NCI-H2171 treated with DMSO at 0.1 percent for 48 hours (cell line): ENCODE measurements at places on chromosomes 3 and 15.
A peak's percentile ranks its signal among the peaks of the same experiment; 100 is the strongest.

DNA sequence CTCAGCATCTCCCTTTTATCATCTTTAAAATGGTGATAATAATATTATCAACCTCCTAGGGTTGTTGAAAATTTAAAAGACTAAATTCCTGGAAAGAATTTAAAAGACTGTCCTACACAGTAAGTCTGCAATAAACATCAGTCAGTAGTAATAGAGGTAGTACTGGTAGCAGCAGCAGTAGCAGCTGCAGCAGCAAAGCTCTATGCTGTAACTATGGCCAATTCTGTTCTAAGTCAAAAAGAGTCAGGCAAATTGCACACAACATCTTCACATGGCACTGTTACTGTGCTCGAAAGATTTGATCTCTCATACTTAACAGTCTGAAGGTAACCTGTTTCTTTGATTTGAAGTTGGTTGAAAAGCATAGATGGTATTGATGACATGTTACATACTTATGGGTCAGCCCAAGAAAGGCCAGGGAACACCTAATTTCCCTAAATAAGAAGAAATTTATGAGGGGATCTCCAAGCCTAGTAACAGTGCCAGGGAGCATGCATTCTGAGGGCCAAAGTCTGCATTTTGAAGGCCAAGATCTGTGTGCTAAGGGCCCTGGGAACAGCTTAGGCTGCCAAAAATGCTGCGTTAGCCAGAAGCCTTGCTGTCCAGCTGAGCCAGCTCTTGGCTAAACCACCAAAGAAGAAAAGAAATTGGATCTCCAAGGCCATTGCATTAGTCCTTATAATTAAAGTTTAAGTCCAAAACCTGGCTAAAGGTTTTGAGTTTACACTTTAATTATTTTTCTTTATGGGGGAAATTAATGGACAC is 68.2 kb downstream of the SIDT1 start:
- DNase-seq, result no peak

DNA sequence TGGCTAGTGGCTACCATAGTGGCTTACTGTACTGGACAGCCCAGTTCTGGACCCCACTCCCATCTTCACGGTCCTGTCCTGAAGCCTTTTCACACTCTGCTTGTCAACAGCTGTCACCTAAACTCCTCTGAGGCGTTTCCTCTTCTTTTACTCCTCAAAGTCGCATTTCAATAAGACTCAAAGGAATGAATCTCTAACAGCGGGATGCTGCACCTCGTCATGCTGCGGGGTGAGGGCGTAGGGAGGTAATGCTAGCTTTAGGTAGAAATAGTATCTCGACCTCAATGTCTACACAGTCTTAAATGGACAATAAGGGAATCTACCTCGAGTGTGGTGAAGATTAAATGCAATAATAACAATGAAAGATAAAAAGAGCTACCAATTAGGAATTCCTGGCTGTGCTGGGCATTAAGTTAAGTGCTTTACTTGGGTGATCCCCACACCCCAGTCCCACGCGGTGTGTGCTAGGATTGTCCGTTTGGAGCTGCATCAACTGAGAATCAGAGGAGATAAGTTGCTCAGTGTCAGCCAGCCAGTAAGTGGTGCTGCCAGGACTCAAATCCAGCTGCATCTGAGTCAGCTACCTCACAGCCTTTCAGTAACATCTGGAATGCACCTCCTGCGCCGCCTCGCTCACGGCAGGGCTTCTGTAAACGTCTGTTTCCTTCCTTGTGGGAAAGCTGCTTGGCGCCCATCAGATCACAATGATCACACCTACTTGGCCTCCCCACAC is 14.0 kb downstream of the PLA2G4D start:
- no peak for DNase-seq

GRCh38 chr15:82298032-82298431 is 35.4 kb downstream of the SAXO2 start:
- DNase-seq, result no peak

GRCh38 chr3:55487381-55488241 is 505 bp upstream of the WNT5A start:
- peak; percentile 27 for DNase-seq

- no peak for DNase-seq
These were observed 257.2 kb upstream of the NECTIN3 start for GRCh38 chr3:110814170-110815007.

GRCh38 chr3:87145553-87145952 is 81.6 kb upstream of the CHMP2B start:
- no peak for DNase-seq

GRCh38 chr3:46939578-46940445 is 36.7 kb downstream of the CCDC12 start:
- no peak for DNase-seq

DNA sequence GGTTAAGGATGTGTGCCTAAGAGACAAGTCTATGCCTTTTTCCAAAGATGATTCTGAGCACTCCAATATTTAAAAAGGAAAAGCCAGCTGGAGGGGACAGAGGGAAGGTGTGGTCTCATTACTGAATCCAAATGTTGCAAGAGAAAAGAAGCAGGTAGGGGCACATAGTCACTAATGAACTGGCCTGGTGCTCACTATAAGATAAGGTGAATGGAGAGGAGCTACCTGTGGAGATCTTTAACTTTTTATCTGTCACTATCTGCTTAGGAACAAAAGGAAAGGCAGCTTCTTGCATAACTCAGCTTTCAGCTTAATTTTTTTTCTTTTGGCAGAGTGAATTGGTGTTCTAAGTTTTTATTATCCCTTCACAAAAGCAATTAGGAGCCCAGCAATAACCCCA is 69.1 kb downstream of the RPN1 start:
- DNase-seq, result no peak

GRCh38 chr15:69337138-69337537 is 38.4 kb downstream of the PAQR5 start:
- no peak for DNase-seq

DNA sequence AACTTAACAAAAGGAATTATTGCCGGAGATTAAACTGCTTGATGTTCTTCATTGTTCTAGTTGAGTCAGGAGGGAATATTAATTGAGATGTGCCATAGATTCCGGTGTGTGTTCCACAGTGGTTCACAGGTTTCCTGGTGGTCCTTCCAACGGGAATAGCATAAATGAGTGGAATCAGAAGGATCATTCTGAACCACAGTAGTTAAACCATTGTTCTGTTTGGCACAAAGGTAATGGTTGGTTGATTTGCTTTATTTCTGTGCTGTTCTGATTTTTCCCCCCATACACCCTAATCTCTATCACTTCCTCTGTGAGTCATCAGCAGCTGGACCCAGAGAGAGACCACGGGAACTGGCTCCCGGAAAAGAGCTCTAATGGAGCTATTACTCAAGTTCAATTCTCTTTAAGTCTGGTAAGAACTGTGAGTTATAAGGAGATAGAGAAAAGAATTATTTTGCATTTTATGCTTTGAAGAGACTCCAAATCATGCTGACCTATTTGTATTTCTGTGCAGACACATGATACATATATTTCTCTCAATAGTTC is 627.2 kb downstream of the ZIC1 start:
- no peak for DNase-seq

DNA sequence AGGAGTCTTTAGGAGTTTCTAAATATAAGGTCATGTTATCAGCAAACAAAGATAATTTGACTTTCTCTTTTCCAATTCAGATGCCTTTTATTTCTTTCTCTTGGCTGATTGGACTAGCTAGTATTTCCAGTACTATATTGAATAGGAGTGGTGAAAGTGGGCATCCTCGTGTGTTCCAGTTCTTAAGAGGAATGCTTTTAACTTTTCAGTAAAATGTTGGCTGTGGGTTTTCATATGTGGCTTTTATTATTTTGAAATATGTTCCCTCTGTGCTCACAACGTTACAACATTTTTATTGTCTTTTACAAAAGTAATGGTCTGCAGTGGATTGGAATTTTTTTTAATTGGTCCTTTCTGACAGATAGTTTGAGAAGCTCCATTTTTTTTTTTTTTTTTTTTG is 8.2 kb upstream of the ZNF280D start:
- no peak for DNase-seq

- no peak for DNase-seq
These were observed 4.7 kb upstream of the GRAMD2A start for GRCh38 chr15:72202302-72202701.

DNA sequence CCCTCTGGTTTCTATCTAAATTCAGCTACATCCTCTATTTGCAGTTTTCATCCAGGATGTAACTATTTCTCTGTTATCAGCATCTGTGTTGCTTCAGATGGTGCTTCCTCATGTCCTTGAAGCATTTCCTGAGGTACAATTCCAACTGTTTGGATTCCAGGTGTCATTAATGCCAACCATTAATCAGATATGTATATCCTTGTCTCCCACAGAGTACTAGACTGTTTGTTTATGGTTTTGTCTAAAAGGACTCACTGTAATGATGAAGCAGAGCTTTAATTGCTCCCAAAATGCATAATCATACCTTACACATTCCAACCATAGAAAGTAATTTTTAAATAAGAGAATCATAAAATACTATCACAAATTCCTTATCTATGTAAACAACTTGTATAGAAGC is 288.5 kb upstream of the MME start:
- DNase-seq, result no peak

DNA sequence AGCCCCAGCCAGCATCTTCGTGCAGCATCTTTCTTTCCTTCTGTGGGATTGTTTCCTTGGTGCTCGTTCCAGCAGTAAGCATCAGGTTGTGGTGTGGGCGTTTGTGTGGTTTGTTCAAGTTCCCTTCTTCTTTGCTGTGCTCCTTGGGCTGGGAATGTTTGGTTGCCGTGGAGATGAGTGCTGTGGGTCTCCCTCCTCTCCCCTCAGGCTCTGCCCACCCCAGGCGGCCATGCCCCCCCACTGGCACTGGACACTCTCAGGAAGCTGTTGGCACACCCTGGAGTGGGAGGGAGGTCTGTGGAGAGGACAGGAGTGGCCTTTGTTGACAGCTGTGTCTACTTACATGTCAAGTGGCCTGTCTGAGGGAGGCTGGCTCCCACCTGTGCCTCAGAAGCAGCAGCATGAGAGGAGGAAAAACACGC is 46.5 kb upstream of the SACM1L start:
- DNase-seq, result no peak

DNA sequence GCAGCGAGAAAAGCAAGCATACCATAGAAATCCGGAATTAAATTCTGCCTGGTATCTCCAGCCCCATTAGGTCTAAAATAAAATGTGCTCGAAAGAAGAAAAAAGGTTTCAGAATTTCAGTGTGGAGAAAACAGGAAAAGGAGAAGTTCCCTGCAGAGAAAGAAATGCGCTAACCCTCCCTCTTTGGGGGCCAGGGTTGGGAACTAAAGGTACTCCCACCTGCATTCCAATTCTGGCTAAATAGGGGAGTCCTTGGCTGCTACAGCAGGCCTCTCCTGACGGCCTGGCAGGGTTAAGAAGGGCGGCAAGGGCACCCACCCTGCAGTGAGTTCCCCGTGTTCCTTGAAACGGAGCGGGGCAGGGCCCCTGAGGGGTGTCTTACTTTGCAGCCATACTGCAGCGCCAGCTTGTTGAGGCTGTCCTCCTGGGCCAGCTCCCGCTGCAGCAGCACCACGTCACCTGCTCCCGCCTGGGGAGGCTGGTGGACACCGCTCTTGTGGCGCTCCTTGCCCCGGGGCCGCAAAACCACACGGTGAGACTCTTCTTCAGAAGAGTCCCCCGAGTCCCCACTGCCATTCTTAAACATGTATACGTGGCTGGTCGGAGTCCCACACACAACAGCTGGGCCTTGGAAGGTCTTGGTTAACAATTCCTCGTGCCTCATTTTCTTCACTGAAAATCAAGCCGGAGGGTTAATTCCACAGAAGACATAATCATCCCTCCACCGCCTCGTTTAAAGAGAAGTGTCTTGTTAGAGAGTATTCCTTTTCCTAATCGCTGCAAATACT is 1.7 kb downstream of the LYSMD4 start:
- no peak for DNase-seq

GRCh38 chr15:51758645-51759044 is 7.2 kb downstream of the TMOD2 start:
- peak; percentile 92 for DNase-seq

- no peak for DNase-seq
These were observed 105.1 kb upstream of the GALNT15 start for GRCh38 chr3:16069149-16069922.

DNA sequence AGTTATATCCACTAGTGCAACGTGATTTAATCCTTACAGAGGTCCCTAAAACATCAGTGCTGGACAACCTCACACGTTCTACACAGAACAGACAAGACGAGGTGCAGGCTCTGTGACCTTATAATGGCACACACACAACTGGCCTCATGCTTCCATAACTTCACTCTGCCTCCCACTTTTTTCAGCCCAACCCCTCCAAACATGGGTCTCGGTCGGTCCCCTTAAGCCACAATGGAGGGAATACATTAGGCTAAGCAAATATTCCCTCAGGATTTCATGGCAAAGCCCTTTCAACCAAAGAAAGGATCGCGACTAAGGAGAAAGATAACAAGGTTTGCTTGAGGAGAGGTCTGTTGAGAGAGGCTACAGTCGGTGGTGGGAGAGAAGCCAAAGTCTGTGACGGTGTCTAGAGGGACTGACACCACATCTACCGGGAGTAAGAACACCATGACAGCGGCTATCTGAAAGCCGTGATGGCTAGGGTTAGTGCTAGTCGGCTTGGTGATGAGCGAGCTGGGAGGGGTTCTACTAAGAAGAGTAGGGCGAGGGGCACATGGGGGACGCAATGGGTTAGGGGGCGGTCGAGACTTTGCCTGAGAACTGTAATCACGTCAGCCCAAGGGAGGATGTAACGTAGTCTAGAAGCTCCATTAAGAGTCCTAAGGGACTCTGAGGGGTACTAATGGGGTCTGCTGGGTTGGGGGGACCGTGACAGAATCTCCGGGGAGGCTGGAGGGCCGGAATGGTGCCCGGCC is 1.0 kb downstream of the MYO9A start:
- peak; percentile 31 for DNase-seq
